ENCODE measurements at places on chromosomes 11 and 22.
A peak's percentile ranks its signal among the peaks of the same experiment; 100 is the strongest.

GRCh38 chr11:9210922-9211320 lies 54.2 kb downstream of the DENND5A start:
- DNase-seq, result no peak

GRCh38 chr11:26062660-26063059 lies 269.3 kb upstream of the ANO3 start:
- no peak for DNase-seq

GRCh38 chr22:33328789-33329296 lies 270.7 kb upstream of the SYN3 start:
- DNase-seq, result no peak

- peak; percentile 59 for DNase-seq
These were observed 49.0 kb downstream of the MUC15 start for GRCh38 chr11:26522912-26523610.

DNA sequence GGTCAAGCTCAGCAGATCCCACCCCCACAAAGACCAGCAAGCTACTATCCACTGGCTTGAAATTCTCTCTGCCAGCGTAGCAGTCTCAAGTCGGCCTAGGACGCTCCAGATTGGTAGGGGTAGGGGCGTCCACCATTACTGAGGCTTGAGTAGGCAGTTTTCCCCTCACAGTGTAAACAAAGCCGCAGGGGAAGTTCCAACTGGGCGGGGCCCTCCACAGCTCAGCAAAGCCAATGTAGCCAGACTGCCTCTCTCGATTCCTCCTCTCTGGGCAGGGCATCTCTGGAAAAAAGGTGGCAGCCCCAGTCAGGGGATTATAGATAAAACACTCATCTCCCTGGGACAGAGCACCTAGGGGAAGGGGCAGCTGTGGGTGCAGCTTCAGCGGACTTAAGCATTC lies 1064.9 kb upstream of the TENM4 start:
- peak; percentile 47 for DNase-seq

GRCh38 chr22:50551160-50551752 lies 5.6 kb downstream of the KLHDC7B start:
- no peak for DNase-seq

- DNase-seq, result no peak
These were observed 13.6 kb downstream of the TRIM29 start for GRCh38 chr11:120124355-120124754.

DNA sequence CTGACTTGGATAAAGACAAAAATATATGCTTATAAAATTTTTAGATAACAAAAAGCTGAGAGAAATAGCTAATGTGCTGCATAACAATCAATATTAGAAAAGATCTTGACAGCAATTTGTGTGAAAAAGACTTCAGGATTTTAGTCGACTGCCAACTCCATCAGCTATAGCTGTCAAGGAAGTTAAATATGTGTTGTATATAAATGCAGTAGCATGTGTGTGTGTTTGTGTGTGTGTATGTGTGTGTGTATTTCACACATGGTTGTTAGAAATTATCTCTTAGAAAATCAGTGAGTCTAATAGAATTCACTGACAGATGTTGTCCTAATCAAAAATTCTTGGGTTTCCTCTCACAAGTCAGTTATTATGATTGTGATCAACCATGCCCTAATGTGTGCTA lies 171.2 kb downstream of the CASP12 start:
- no peak for DNase-seq

- no peak for DNase-seq
These were observed 7.5 kb upstream of the ANKRD13D start for GRCh38 chr11:67281552-67282150.

DNA sequence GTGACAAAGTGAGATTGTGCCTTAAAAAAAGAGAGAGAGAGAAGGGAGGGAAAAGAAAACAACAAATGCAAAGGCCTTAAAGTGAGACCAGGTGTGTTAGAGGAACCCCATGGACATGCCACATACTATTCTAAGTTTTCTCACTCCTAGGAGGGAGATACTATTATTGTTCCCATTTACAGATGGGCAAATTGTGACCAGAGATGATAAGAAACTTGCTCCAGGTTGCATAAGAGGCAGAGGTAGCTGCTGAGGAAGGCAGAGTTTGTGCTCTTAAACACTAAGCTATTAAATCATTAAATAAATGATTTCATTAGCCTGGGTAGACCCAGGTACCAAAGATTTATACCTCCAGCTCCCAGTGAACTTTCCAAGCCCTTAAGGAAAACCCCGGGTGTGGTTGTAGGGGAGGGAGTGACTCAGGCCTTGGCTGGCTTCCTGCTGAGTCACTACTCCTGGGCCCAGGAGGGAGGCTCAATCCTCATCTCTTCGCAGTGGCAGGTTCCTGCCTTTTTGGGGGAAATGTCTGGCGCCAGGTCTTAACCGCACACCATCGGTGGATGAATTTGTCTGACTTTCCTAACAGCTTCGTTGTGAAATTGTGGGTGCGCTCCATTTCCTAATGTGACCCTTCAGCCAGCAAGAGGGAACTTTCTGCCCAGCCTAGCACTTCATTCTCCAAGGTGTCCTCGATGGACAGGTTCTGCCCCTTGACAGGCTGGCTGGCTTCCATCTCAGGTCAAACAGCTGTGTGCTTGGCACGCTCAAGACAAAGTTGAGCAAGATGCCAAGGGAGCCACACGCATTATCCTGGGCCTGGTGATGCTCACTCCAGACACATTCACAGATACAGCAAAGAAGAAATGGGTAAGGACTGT lies 33.4 kb upstream of the PTPRJ start:
- no peak for DNase-seq

GRCh38 chr11:50174189-50174588 lies 141.5 kb downstream of the OR4C45 start:
- DNase-seq, result no peak

DNA sequence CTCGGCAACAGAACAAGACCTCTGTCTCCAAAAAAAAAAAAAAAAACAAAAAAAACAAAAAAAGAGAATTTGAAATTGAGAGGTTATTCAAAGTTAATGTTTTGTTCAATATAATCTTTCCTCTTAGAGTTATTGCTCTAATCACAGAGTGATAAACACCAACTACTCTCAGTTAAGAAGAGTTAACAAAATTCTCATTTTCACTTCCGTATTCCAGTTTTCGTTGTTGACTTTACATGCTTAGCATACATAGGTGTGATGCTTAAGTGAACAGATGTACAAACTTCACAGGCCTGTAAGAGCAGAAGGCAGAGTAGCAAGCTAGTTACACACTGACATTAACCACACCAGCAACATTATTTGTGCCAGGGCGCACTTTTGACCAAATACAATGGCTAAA lies 12.3 kb downstream of the EIF4ENIF1 start:
- no peak for DNase-seq

- no peak for DNase-seq
These were observed 16.8 kb upstream of the SLC22A8 start for GRCh38 chr11:63032457-63032856.

DNA sequence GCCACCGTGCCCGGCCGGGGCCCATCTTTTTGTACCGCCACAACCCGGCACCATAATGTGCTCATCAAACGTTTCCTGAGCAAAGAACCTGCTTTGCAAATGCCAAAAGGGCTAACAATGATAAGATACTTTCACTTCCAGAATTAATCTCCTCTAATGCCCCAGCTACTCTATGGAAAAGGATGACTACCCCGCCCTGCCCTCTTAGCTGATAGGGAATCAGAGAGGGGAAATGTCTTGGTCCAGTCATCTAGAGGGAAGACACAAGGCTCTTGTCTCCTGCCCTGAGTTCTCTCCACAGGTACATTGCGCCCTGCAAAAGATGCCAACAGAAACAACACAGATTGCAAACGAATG lies 586 bp downstream of the TTLL1 start:
- DNase-seq, result no peak

GRCh38 chr11:9535189-9535781 lies 38.2 kb upstream of the WEE1 start:
- peak; percentile 28 for DNase-seq

GRCh38 chr11:37748641-37749040 lies 1150.6 kb upstream of the RAG2 start:
- no peak for DNase-seq

- DNase-seq, result no peak
These were observed 124.9 kb downstream of the C11orf58 start for GRCh38 chr11:16863389-16863788.

DNA sequence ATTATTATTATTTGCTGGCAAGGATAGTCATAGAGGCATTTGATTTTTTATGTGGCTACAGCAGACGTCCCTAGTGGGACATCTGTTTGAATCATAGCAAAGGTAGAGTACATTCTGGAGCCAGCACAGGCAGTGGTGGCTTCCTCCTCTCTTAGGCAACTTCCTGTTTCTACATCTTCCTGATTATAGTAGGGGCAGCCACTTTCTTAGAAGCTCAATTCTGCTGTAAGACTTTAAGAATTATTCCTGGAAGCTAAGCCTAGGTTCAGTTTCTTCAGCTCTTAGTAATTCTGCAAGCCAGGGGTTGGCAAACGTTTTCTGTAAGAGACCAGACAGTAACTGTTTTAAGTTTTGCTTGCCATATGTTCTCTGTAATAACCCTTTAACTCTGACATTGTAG lies 129.3 kb upstream of the TENM4 start:
- no peak for DNase-seq

DNA sequence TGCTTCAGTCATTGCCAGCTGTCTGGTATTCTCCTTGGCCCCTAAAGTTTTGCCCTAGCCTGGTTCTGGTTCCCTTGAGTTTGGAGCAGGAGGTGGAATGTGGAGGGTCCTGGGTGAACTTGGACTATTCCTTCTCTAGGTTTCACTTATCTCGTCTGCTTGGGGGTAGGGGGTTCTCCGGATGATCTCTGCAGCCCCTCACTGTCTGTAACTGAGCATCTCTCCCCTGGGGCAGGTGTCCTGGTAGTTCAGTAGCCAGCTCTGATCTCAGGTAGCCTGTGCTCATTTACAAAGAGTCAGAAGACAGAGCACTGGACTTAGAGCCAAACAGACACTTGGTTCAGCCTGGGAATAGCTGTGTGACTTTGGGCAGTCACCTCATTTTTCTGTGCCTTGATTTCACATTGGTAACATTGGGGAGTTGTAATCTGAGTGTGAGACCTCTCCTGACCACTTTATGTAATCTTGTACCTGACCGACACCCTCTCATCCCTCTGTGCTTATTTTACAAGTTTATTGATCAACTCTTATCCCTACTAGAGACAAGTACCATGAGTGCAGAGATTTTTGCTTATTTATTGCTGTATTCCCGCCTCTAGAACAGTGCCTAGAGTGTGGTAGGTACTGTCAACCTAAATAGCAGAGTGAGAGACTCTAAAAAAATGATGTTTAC lies 804 bp downstream of the CCDC134 start:
- DNase-seq, result no peak

GRCh38 chr22:41909310-41910049 lies 5.4 kb downstream of the SHISA8 start:
- no peak for DNase-seq

DNA sequence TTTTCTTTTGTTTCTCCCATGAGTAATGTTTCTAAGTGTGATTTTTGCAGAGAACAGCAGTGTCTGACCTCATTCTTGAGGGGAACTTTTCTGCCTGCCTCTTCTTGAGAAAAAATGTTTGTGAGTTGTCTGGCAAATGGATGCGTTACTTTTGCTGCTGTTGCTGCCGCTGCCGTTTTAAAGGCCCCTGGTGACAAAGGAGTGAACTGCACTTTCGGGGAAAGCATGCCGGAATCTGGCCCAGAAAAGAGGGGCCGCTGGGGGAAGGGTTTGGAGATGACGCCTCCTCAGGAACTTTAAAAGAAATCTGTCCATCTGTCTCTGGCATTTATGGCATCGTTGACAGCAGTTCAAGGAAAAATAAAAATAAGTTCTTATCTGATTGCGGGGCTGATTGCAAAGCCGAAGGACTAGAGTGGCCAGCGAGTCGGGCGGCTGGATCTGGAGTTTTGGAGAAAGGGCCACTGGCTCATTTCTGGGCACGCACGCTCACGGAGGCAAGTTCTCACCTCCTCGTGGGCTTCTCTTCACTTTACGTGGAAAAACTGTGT lies 16.5 kb downstream of the ZBTB16 start:
- no peak for DNase-seq

DNA sequence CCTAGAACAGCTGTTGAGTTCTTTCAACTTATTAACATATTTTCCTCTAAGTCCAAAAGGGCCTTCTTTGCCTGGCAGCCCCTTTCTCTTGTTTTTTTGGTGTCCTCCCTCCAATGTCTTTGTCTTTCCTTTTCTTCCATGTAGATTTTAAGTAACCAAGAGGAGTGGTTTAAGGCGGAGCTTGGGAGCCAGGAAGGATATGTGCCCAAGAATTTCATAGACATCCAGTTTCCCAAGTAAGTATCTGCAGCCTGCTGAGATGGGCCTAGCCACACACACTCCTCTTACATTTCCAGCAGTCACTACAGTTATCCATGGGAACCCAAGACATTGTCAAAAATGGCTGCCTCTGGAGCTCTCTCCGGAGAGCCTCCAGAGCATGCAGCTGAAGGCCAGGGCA lies 4.5 kb upstream of the TMA7B start:
- no peak for DNase-seq

- no peak for DNase-seq
These were observed 18.9 kb downstream of the PLAAT3 start for GRCh38 chr11:63595296-63595695.

DNA sequence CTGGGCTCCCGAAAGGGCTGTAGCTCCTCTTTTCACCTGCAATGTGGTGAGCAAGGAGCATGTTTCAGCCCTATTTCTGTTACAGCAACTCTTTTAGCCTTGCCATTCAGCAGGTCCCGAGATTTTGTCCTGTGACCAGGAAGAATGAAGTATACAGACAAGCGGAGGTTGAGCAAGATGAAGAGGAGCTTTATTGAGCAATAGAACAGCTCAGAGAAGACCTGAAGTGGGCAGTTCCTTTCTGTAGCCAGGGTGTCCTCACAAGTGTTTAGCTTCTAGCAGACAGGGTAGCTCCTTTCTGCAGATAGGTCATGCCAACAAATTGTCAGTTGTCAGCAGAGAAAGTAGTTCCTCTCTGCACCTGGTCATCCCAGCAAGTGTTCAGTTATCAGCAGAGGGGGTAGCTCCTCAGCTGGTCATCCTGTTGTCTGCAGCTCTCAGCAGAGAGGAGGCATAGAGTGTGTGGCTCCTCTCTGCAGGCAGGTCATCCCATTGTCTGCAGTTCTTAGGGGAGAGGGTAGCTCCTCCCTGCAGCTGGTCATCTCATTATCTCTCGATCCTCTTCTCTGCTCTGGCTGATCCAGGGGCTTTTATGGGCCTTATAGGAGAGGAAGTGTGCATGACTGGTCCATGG lies 5.4 kb upstream of the OR56A4 start:
- DNase-seq, result no peak

- DNase-seq, result no peak
These were observed 27.0 kb upstream of the MUC5B start for GRCh38 chr11:1195682-1196515.

DNA sequence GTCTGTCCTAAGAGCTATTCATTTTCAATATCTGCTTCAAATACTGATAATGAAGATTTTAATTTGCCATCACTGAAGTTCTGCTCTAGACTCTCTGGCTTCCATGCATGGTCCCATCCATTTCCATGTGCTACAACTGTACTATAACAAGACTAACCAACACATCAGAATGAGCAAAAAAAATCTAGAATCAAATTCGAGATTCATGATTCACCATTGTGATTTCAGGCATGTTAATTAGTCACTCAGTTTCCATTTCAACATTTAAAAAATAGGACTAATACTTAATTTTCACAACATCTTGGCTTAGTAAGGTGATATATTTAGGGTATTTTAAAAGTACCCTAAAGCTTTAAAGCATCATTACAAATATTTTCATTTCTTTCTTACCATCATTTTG lies 22.8 kb downstream of the PICALM start:
- no peak for DNase-seq

- no peak for DNase-seq
These were observed 19.0 kb downstream of the KCNQ1 start for GRCh38 chr11:2463766-2464277.
